ENCODE measurements at places on chromosomes 1 and 21. TPM values are rescaled to one million over a fixed set of nuclear protein-coding genes. Genes with fewer than 3 reads are reported as not detected.
A peak's percentile ranks its signal among the peaks of the same experiment; 100 is the strongest.

DNA sequence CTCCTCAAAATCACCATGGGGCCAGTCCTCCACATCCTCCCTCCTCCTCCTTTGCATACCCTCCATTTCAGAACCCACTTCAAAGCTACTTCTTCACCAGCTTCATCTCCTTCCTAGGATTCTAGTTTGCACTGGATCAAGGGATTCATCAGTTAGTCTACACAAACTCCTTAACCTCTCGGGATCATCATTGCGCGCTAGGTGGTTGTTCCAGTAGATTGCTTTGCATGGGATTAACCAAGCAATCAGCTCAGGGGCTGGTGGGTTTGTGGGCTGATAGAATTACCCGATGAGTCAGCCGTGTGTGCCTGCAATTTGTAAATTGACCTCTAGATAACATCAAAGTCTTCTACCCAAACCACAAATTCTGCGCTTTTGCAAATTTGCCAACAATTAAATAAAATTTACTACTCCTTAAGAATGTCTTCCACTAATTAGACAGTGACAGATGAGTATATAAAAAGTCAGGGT is 7.7 kb downstream of the KANK4 start:
- no peak for DNase-seq

Gene FHAD1
- 2.0 TPM for total RNA-seq

- DNase-seq = no peak
Observed at GRCh38 chr1:40383095-40383487, 9.6 kb downstream of the SMAP2 start.

- DNase-seq = no peak
Observed at GRCh38 chr1:119367432-119368124, 1.0 kb upstream of the HAO2 start.

DNA sequence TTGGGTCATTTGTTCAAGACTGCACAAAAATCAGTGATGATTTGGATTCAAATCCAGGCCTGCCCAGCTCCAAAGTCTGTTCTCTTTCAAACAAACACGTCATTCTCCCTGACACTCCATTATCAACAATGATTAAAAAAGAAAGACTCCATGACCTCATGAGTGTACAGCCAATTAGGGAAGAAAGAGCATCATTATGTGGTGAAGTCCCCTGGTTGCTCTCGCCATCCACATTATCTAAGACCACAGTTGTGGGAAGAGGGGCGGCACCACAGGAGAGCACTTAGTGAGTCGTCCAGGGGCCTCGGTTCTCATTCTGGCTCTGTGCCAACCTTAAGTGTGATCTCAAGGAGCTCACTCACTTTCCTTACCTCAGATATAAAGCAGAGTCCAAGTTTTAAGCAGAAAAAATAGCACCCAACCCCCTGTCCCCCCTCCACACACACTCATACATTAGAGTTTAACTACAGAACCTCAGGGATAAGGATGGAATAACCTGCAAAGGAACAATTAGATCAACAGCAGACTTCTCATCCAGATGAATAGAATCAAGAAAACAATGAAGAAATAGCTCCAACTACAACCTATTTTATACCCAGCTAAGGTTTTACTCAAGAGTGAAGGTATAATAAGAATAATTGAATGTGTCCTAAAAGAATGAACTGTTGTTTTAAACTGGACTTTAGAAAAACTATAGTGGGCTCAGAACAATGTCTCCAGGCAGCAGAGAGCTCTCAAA is 47.8 kb downstream of the COL6A1 start:
- DNase-seq = no peak

DNA sequence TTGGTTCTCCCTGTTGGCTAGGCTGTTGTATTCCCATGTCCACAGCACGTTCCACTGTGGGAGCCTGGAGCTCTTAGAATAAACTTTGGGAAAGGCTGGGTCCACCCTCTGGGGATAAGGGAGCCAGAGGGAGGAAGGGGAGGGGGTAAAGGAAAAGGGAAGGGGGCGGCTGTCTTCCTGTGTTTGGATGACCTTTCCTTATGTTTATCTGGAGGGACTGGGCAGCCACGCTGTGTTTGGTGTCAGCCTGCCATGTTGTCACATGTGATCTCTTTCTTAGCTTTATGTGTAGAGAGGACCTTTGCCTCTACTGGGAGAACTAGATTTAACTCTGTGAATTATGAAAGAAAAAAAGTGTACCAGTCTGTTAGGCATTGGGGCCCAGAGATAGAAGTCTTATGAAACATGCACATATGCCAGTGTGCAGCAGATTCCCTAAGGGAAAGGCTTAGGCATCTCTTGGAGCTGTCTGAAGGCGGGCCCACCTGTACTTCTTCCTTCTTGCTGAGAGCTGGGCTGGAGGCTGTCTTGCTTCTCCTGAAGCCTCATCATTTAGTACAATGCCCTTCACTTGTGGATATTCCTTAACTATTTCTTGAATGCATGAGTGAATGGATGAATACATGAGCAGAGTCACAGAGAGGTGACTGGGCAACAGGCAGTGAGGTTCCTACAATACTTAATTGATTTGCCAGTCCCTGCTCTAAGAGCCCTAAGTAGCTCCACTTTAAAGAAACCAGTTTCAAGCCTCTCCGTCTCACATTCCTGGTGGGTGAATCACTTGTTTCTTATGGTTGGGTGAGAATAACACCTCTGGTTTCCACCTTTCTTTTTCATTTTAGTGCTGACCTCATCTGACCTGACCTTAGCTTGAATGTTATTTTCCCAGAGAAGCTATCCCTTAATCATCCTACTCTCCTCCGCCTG is 62.5 kb upstream of the ARHGAP29 start:
- peak; percentile 65 for DNase-seq

DNA sequence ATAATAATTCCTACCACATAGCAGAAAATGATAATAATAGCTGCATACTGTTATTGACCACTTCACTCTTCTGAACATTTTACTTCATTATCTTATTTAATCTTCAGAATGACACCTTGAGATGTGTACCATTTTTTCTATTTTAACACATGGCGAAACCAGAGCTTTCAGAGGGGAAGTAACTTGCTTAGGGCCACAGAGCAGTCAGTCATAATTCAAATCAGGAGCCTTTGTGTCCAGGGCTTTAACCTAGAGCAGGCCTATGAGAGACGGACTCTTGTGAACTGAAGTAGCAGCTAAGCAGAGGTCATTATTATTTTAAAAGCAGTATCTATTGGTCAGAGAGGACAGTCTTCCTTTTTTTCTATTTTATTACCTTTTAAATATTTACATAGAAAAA is 114.0 kb downstream of the ROR1 start:
- DNase-seq = no peak

- DNase-seq = no peak
Observed at GRCh38 chr1:99855914-99856450, 5.8 kb downstream of the AGL start.

GRCh38 chr1:33372677-33373076 is 51.8 kb upstream of the A3GALT2 start:
- DNase-seq = no peak

Gene RASAL2
- 24.7 TPM for total RNA-seq

GRCh38 chr1:55781944-55782482 is 566.8 kb upstream of the USP24 start:
- no peak for DNase-seq

- DNase-seq = peak; percentile 77
Observed at GRCh38 chr1:18482721-18483425, 2.1 kb downstream of the KLHDC7A start.

DNA sequence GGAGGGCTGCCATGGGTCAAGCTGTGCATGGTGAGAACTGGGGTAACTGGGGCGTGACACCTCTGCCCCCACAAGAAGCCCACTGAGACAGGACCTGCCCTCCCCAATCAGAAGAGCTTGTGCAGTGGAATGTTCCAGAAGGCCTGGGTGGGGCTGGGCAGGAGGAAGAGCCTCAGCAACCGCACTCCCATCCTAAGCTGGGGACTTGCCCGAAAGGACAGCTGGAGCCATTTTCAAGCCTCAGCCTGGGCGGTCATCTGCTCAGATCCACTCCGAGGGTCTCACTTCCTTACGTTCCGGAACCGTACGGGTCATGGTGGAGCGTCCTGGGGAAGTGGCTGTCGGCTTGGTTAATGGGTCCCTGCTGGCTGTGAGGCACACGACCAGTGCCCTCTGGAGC is 158.6 kb upstream of the ARHGEF16 start:
- no peak for DNase-seq

DNA sequence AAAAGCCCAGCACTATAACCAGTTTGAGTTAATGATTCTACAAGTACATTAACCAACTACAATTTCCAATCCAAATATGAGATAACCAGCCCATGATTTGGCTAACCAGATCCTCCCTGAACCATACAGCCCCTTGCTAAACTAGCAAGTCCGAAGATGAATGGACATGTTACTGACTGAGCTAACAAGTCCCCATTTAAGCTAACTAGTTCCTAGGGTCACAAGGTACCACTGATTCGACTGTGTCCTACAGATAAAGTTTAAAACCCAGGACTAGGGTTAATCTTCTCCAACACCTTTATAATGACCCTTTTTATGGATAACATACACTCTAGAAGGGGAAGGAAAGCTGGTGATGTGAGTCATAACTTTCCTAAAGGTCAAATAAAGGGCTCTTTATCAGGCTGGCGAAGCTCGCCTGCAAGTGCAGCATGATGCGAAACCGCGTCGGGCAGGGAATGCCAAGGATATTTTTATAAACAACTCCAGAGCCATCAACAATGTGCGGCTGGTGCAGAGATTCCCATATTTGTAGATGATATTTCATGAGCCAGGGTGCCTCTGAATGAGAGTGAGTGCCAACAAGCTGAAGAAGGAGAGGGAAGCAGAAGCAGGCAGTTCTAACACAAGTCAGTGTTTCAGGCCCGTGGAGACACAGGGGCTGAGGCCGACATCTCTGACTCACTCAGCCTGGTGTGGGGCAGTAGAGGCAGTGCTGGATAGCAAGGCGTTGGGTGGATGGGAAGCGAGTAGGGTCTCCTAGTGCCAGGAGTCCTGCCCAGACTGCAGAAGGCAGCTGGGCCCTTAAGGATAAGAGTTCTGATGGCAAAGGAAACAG is 75.6 kb upstream of the ROR1 start:
- no peak for DNase-seq

Gene SDC3
- total RNA-seq = 32.2 TPM

- no peak for DNase-seq
Observed at GRCh38 chr1:172137703-172138454, 282.6 kb upstream of the C1orf105 start.

- DNase-seq = no peak
Observed at GRCh38 chr21:28063241-28064216, 929.1 kb downstream of the LTN1 start.

DNA sequence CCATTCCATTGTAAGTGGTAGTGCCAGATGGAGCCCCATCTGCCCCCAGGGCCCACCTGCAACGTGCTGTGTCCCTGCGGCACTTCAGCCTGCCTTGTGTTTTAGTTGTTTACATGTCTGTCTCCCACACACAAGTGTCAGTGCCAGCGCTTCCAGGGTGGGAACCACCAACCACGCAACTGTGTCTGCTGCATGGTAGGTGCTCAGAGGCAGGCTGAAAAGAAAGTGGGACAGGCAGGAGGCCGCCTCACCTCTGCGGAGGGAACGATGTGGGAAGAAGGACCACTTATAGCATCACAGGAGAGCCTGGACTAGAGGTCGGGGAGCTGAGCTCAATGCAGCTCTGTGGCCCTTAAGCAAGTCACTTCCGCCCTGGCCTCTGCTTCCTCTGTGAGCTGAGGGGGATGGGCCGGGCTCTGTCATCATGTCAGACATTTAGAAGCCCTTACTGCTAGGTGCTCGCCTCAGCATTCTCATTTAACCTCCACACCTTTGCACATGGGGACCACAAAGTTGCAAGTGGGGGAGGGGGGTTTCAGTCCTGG is 17.9 kb downstream of the SLC9A1 start:
- peak; percentile 89 for DNase-seq

DNA sequence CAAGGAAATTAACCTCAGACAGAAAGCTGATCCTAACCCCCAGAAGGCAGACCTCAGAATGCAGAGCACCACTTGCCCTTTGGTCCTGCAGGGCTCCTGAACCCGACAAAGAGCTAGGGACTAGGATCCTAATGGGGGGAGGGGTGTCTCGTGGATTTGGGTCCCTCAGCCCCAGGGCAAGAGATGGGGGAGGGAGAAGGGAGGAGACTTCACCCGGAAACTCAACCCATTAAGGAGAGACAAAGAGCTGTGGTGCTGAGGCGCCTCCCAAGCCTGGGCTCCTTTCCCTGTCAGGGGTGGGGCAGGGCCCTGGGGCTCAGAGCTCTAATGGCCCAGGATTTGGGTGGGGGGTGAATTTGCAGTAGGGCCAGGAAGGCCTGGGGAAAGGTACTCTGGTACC is 2.9 kb downstream of the NECTIN4 start:
- DNase-seq = no peak

DNA sequence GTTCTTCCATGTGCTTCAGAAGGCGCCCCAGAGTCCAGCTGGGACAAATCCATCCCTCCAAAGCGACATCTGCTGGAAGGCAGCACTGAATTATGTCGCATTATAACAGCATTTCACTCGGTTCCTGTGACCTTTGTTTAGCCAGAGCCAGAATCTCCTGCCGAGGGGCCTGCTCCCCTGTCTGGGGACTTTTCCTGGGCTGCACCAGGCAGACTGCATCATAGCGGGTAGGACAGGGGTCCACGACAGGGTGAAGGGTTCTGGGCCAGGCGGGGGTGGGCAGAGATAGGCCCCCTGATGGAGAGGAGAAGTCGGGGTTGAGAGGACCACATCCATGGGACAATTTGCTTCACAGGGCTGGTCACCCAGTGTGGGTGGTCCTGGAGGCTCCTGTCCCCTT is 276.9 kb downstream of the MATN1 start:
- no peak for DNase-seq

Gene RNF207
- total RNA-seq = 85.9 TPM

DNA sequence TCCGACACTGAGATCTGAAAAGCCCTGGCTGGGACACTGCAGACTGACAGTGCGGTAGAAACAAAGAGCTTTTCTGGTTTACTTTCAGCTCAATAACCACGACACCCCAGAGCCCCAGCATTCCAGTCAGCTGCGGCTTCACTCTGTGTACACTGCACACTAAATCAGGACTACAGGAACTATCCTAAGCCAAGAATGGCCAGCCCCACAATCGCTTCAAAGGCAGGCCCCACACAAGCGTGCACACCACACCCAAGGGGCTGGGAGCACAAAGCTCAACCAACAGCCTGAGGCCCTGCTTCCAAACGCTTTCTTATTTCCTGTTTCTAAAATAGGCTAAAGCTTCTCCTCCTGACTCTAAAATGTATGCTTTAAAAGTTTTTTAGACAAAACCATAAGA is 28.4 kb downstream of the URB1 start:
- no peak for DNase-seq

- no peak for DNase-seq
Observed at GRCh38 chr21:28133116-28133515, 859.6 kb downstream of the LTN1 start.

DNA sequence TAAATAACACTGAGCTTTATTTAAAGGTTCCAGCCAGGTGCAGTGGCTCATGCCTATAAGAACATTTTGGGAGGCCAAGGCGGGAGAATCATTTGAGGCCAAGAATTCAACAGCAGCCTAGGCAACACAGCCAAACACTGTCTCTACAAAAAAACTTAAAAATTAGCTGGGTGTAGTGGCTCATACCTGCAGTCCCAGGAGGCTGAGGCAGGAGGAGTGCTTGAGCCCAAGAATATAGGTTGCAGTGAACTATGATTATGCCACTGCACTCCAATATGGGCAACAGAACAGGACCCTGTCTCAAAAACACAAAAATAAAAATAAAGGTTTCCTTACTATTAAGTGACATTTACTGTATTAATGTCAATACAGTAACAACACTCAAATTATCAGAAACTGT is 2.1 kb downstream of the TAF12 start:
- no peak for DNase-seq

GRCh38 chr1:96357141-96357765 is 364.3 kb upstream of the PTBP2 start:
- DNase-seq = no peak

- DNase-seq = no peak
Observed at GRCh38 chr1:169508432-169509338, 22.9 kb upstream of the SLC19A2 start.

Gene NEK2
- 1.8 TPM for total RNA-seq
